ENCODE measurements at places on chromosomes 5 and 9.

DNA sequence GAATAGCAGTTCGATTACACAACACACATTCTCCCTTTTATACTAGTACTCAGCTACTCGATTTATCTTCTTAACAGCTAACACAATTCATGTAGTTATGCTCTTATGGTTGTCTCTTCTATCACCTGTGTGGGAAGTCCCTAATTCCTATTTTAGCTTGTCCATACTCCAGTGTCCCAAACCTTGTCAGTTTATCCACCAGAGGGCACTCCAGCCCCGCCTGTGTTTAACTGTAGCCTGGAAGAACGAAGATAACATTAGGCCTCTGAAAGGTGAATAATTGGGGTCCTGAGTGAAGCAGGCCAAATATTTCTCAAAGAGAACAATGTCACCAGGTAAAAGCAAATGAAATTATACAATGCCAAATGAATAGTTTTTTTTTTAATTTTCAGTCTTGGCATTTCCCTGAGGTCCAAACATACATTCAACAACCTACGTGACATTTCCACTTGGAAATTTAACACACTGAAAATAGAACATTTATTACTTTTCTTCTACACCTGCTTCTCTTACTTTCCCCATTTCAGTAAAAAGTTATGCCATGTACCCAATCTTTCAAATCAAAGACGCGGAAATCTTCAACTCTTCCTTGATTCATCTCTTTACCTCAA, 560.7 kb downstream of the HTR1A start:
- peak; percentile 29 for DNase-seq

- peak; percentile 29 for DNase-seq
Observed at GRCh38 chr5:121053055-121053985, 589.2 kb downstream of the PRR16 start.

DNA sequence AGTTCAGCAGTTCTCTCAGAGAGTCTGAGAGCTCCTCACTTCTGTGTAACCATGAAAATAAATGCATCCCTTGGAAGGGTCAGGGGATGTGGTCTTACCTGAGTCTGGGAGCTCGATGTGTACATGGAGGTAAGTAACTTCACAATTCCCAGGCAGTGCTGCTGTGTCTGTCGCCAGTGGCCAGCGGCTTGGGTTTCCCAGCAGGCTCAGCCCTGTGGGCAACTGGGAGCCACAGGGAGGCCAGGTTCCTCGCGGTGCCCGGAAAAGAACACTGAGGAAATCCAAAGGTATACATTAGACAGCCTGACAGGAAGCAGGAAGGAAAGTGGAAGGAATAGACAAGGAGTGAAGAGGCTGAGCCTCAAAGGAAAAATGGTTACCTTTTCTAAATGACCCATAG, 62.2 kb downstream of the OSTF1 start:
- DNase-seq: no peak

DNA sequence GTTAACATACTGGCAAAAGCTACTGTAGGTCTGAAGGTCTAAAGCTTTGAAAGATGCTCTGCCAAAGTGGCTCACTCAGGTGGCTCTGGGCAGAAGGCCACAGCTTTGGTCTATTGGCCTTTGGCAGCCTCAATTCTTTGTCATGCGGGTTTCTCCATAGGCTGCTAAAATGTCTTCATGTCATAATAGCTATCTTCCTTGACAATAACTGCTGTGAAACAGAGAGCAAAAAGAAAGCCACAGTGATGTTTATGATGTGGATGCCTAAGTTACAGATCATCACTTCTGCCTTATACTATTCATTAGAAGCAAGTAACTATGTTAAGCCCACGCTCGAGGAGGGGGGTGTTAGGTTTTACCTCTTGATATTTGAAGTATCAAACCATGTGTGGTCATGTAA, 906.1 kb upstream of the CDH9 start:
- DNase-seq: peak; percentile 13

GRCh38 chr5:160899735-160900134, 47.7 kb upstream of the ATP10B start:
- no peak for DNase-seq

GRCh38 chr9:114930056-114930812, at the start of gene TNFSF8:
TNFSF8 (minus strand) TSS chr9:114930591; CDS start chr9:114930303, 288 bp downstream.
- no peak for DNase-seq

GRCh38 chr9:88420227-88420626, 32.0 kb downstream of the SPIN1 start:
- no peak for DNase-seq

GRCh38 chr9:84593352-84593751, 76.2 kb upstream of the NTRK2 start:
- no peak for DNase-seq

- no peak for DNase-seq
Observed at GRCh38 chr5:105670596-105670995, 2000.1 kb downstream of the EFNA5 start.

DNA sequence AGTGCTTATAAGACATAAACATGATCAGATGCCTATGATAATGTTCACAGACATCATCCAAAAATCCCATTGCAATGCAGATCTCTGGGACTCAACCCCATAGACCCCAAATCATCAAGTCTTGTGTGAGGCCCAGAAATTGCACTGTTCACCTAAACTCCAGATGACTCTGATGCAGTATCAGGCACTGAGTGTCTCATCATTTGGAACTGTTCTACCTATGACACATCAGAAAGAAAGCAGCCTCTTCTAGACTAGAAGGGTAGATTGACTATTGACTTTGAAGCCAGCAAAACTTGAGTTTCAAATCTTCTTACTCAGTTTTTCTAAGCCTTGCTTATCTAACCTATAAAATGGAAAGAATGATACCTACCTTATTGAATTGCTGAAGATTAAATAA, 58.7 kb upstream of the PAPPA start:
- no peak for DNase-seq

GRCh38 chr5:108181975-108182374, 199.9 kb downstream of the FBXL17 start:
- no peak for DNase-seq

DNA sequence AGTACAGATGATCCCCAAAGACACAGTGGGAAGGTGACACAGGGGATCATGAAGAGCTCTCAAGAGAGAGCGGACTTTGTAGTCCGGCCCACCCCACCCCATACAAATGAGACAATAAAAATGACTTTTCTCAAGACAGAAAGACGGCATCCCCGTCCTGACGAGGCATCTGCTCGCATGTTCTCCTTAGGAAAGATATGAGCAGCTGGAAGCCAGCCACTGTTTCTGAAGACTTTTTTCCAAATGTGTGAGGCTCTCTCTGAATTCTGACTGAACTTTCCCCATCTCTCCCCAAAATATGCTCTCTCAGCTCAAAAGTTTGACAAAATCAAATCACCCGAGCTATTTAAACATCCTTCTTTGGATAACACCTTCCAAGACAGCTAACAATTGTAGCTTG, 105.2 kb downstream of the RFK start:
- DNase-seq: no peak

GRCh38 chr5:80114860-80115259, 79.7 kb downstream of the THBS4 start:
- no peak for DNase-seq

DNA sequence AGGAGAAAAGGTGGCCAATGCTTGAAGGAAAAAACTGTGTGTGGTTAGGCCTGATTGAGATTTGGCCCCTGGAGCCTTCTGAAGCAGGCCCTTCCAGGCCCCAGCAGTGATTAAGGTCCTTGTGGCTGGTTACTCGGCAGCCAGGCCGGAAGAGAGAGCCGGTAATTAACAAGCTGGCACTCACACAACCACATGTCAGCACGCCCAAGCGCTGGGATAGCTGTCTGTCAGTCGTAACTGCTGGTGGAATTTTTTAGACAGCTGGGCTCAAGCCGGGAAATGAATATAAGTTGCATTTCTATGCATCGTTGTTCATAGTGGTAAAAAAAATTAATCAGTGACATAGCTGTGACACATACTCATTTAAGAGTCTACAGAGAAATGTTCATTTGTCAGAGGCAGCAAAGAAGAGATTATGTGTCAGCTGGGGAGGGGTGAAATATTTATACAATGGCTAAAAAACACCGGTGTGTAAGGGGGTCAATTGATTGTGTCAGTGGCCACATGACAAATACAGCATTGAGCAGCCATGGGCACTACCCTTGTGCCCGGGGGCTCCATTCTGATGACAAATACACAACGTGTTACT, 13.7 kb upstream of the ARAP3 start:
- peak; percentile 47 for DNase-seq

- DNase-seq: no peak
Observed at GRCh38 chr9:134497283-134497860, 144.2 kb upstream of the COL5A1 start.

DNA sequence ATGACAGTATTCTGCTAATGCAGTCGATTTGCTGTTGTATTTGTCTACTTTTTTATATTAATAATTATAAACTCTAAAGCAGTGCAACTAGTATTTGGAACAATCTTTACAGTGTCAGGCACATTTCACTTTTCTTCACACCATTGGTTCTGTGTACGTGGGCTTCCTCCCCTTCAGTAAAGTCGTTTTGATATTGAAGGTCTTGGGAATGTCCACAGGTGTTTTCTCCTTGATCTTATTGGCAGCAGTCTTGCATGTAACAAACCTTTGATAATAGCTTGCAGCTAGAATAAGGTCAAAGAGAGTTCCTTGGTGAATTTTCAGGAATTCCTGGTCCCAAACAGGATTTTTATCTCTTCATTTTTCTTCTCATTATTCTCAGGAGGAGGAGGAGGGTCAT, 12.2 kb downstream of the DDX4 start:
- no peak for DNase-seq

DNA sequence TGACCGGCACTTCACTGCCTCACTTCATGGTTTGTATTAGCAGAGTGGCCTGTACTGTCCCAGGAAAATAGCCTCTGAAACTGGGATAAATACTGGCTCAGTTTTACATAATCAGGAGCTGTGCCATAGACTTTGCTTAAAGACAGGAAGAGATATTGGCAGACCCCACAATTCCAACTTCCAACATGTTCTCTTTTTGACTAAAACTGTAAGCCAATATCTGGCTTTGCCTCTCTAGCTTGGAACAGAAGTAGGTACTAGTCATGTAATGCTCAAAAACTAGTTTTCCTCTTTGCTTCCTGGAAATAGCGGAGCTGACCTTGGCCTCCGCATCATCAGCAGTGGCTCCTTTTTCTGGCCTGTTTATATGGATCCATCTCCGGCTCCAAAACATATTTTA, 276.9 kb downstream of the CDH9 start:
- DNase-seq: no peak

DNA sequence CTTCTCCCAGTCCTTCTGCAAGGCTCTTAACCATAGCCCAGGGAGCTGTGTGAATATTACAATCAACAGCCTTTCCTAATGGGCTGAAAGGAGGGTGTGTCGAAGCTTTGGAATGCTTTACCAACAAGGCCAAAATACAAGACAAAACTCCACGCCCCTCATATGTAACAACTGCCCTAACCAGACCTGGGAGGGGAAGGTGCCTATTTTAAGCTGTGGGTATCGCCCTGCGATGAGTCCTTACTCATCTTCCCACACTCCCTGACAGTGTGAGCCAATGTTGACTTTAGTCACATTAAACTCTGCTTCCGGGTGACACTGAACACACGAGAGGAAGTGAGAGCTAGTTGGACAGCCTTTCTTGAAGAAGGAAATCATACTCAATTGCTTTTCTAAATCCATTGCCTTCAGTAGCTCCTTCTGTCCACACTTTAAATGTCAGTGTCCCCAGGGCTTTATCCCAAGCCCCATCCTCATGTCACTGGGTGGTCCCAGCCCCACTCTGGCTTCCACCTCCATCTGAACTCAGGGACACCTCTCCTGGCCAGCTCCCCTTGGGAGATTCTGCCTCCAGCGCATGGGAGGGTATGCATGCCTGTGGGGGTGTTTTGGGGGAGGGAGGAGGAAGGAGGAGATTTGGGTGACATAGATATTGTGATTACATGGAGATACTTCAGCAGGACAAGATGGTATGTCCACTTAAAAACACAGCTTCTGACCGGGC, 6.5 kb upstream of the TBC1D9B start:
- peak; percentile 14 for DNase-seq

DNA sequence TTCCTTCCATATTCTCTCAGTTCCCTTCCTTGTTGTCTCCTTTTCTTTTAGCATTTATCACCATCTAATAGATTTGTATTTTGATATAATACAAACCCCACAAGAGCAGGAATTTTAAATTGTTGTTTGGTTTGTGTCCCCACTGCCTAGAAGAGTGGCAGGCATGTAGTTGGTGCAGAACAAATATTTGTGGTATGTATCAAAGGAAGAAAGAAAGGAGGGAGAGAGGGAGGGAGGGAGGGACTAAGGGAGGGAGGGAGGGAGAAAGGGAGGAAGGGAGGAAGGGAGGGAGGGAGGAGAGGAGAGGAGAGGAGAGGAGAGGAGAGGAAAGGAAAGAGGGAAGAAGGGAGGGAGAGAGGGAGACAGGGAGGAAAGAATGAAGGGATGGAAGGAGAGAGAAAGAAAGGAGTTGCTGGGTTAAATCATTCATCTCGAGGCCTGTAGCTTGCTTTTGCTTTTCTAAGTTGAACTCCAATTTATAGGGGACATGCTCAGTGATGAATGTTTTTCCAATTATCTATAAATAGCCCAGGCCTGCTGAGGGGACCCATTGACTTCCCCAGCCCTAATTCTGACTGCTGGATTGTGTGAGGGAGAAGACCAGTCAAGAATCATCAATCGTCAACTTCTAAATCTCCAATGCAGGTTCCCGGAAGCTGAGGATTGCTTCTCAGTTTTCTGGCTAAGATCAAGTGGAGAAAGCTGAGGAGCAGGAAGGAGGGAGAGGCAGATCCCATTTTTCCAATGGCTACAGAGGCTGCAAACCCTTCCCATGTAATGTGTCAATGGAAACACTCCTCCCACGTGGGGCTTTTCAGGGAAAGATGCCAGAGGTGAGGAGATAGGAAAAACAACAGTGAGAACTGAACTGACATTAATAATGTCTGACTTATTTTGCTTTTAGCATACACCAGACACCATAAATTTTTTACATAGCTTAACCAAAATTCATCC, 320.7 kb downstream of the ASTN2 start:
- DNase-seq: peak; percentile 96

GRCh38 chr5:78779771-78780616, 131.4 kb upstream of the LHFPL2 start:
- peak; percentile 93 for DNase-seq

DNA sequence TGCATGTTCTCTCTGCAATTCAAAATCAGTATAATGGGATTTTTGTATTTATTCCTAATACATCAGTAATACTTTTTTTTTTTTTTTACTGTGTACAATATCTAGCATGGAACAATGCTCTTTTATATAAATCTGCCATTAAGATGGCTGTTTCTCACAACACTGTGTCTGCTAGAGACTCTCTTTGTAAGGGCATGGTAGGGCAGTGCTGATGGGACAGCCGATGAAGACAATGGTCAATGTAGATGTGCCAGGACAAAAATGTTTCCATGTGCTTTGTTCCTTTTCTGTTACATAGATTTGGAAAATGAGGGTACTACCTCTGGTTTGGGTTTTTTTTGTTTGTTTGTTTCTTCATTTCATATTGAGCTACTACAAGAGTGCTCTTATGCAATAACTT, 95.3 kb upstream of the ITGA2 start:
- no peak for DNase-seq

GRCh38 chr5:25119650-25120049, 474.9 kb upstream of the CDH10 start:
- DNase-seq: no peak

DNA sequence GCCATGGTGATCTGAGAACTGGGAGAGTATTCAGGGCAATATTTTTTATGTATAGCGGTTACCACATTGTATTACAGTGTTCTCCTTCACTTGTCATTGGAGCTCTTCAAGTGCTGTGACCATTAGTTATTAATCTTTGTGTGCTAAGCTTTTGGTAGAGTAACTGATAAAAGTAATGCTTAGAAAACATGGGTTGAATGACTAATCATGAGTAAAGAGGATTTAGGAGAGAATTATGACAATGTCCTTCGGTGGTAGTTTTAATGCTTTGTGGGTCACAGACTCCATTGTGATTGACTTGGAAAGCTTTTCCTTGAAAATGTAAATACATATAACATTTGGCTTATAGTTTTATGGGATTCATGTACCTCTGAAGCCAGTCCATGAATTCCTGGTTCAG, 21.4 kb downstream of the TGFBR1 start:
- DNase-seq: no peak

Measured in fibroblast of upper back skin (primary cell).